NCI-H774 (cell line): ENCODE measurements at places on chromosomes 1 and 21.

GRCh38 chr1:87796471-87796901 is 467.8 kb downstream of the LMO4 start:
- DNase-seq, result no peak

DNA sequence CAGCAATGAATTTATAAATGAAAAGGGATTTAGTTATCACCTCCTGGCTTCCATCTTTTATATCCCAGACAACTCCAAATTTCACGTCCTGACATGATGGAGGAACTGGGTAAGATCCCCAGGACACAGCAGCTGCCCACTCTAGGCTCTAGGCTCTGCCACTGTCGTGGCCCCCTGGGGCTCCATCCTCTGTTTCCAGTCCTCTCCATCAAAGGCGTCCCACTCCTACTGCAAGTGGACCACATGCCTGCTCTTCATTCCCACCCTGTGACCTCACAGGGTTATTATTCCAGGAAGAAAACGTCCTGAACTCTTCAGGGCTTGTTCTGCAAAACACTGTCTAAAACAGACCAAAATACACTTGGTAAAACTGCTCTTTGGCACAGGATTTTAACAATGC is 11.9 kb downstream of the URB1 start:
- DNase-seq, result no peak

GRCh38 chr1:195618287-195618686 is 990.0 kb downstream of the KCNT2 start:
- DNase-seq, result no peak

DNA sequence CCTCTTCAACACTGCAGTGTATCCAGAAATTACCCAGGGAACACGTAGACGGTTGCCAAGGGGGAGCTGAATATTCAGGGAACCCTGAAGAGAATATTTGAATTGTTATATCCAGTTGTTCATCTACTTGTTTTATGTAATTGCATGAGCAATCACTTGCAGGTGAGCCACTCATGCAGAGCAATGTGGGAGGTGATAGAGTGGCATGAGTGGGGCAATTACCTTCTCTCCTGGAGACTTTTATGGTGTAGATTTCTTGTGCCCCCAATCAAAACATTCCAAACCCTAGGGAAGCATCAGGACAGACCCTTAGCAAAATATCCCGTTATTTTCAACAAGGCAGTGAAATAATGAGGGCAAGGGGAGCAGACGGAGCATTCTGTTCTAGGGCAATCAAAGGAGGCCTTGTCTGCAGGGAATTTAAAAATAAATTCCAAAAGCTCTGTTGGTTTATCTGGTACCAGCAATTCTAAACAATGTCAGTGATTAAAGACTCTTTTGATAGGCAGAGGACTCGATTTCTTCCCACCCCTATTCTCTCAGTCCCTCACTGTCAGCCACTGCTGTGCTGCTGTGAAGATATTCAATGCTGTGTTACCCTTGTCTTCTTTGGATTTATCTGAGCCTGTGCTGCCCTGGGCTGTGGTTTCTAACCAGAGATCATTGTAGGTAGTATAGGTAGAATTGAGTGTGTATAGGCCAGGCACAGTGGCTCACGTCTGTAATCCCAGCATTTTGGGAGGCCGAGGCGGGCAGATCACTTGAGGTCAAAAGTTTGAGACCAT is 180.2 kb upstream of the MAP1LC3C start:
- DNase-seq, result no peak

DNA sequence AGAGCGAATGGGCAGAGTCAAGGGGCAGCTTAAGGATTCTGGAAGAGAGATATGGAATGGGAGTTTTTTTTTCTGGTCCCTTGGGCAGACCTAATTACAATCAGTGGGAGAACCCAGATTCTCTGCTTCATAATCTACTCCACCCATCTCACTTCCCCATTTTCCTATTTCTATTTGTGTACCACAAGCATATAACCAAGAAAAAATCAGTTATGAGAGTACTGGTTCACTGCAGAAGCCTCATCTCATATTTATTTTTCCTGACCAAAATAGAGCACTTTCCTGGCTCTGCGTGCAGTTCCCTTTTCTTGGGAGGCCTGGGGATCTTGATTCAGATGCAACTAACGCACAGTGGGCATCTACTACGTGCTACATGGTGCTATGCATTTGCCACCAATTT is 82.2 kb upstream of the SLFNL1 start:
- no peak for DNase-seq

DNA sequence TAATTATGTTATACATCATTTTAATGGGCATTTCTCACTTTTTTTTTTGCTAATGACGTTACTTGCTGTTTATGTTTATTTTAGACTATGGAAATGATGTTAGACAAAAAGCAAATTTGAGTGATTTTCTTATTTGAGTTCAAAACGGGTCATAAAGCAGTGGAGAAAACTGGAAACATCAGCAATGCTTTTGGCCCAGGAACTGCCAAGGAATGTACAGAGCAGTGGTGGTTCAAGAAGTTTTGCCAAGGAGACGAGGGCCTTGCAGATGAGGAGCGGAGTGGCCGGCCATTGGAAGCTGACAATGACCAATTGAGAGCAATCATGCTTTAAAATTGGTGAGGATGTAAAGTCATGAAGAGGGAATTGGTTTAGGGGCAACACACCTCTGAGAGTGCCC is 32.1 kb upstream of the KCNE2 start:
- DNase-seq, result no peak

DNA sequence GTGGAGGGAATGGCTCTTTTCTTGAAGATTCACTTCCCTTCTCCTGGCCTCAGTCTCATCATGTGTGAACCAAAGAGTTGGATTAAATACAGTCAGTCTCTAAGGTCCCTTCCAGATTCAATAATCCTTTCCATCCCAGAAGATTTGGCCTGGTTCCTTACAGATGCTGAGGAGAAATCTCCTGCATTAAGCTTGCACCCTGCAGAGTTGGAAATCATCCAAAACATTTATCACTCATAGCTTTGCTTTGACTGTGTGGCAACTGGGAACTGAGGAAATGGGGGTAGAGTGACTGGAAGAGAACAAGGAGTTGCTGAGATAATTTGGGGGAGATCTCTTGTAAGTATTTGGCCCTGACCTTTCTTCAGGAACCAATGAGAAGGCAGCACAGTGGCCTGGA is 220.5 kb upstream of the SGIP1 start:
- no peak for DNase-seq

DNA sequence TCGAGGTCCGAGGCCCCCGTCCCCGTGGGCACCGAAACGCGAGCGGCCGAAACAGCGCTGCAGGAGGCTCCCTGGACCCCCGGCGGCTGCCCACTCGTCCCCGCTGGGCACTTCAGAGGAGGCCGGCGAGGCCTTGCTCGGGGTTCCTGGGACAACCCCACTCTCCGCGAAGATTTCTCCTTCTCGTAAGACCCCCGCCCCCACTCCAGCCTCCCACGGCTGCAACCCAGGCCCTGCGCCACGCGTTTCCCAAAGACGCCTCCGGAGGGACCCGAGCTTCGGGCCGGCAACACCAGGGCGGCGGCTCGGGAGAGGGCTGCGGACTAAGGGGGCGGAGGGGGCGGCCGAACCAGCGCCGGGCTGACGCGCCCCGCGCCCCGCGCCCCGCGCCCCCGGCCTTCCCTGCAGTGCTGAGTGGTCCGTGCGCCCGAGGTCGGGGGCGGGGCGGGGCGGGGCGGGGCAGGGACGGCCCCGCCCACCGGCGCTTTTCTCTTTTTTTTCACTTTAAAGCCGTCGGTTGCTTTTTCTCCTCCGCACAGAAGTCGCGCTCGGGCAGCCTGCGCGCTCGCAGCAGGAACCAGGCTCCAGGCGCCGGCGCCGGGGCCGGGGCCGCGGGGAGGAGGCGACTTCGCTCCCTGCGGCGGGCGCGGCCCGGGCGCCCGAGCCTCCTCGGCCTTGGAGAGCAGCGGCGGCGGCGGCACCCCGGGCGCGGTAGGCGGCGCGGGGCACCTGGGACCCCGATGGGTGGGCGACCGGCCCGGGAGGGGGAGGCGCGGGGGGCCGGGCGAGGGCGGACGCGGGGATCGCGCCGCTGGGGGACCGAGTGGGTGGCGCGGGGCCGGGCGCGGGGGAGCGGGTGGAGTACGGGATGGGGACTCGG is at the start of gene SPSB1:
TSS of gene SPSB1 (plus strand) at position 534 of the 880 bp plus-strand sequence. CDS start 62,998 bp downstream, outside the sequence.
- peak; percentile 29 for DNase-seq

DNA sequence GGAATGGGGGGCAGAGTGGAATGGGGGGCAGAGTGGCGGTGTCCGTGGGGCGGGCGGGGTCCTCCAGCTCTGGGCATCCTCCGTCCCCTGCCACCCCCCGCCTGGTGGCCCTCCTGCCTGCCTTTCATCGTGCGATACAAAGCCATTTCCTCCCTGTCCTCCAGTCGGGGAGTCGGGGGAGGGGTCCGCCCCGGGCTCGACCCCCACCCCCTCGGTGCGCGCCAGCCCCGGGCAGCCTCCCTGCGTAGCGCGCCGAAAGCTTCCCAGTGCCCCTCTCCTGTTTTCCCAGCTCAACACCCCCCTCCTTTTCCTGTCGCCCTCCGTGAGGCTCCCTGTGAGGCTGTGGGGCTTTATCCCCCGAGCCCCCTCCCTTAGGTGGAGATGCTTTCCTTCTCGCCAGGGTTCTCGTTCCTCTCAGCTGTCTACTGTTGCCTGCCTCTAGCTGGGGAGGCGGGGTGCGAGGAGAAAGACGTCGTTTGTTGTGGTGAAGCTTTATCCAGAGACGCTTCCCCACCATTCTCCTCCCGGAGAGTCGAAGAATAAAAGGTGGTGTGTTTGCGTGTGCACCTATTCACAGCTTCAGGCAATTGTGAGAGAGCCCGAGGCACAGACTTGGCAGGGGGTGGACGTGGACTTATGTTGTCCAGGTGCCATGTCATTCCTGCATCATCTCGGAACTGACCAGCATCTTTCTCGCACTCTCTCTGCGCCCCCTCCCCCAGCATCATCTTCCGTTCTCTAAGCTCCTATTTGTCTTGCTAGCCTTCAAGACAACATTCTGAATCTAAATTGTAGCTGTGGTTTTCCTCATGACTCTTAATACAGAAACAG is 848 bp downstream of the DNM3 start:
- DNase-seq, result no peak

DNA sequence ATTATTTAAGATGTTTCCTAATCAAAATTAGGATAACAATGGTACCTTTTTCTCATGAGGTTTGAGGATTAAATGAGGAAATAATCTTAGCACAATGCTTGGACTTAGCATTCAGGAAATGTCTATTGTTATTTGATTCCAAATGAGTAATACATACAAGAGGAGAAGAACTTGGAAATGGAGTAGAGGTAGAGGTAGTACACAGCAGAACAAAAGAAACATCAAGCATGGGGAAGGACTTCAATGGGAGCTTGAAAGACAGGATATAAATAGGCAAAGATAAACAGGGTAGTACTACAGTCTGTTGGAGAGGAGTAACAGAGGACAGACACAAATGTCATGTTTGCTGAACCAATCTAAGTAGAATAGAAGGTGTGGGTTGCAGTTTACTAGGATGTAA is 59.5 kb upstream of the RGS2 start:
- peak; percentile 49 for DNase-seq

GRCh38 chr21:37165586-37165985 is 92.5 kb downstream of the TTC3 start:
- DNase-seq, result no peak

DNA sequence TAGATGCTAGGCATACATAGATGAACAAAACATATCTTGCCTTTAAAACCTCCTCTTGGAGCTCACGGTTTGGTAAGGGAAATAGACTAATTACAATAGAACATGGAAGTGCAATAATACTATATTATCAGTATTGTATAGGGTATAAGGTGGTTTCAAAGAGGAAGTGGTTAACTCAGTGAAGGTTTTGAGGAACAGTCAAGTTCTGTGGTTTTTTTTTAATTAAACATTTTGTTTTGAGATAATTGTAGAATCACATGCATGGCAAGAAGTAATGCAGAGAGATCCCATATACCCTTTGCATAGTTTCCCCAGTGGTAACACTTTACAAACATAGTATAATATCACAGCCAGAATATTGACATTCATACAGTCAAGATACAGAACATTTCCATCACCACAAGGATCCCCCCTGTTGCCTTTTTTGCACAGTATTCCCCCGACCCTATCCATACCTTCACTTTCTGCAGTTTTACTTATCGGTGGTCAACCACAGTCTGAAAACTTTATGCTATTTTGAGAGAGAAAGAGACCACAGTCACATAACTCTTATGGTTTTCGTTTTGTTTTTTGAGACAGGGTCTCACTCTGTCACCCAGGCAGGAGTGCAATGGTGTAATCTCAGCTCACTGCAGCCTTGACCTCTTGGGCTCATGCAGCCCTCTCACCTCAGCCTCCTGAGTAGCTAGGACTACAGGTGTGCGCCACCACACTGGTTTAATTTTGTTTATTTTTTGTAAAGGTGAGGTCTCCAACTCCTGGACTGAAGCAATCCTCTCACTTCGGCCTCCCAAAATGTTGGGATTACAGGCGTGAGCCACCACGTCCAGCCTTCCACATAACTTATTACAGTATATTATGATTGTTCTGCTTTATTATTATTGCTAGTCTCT is 60.5 kb upstream of the KIAA1614 start:
- DNase-seq, result no peak

DNA sequence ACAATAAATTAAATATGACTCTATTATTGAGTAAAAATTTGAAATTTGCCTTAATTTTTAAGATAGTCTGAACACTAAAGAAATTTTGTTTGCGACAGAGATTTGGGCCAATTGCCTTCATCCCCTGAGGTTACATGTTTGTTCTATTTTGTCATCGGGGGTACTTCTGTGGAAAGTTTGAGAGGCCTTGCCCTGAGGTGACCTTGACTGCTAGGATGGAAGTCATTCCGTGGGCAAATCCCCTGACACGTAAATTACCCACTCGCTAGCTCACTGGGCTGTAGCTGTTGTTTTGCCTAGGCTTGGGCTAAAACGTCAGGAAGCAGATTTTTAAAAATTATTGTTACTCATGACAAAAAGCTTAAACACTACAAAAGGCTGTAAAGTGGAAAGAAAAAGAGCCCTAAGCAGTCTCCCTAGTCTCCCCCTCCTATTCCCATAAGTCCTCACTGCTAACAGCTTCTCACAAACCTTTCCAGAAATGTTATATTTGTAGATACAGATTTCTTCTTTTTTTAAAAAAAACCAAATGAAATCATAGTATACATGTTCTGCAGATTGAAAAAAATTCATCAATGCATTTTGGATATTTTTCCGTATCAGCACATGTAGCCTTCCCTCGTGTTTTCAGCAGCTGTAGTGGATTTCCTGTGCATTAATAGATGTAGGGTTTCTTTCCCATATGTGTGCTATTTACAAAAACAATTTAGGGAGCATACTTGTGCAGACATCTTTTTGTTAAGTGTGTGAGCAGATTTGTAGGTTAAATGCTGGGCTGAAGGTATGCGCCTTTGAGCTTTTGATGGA is 142.7 kb downstream of the MRPS6 start:
- DNase-seq, result no peak

GRCh38 chr1:245179706-245180105 is 24.9 kb downstream of the KIF26B start:
- DNase-seq, result peak; percentile 24

- no peak for DNase-seq
These were observed 60.6 kb upstream of the CASZ1 start for GRCh38 chr1:10856863-10857598.

- DNase-seq, result no peak
These were observed 448 bp downstream of the G0S2 start for GRCh38 chr1:209675565-209676154.

DNA sequence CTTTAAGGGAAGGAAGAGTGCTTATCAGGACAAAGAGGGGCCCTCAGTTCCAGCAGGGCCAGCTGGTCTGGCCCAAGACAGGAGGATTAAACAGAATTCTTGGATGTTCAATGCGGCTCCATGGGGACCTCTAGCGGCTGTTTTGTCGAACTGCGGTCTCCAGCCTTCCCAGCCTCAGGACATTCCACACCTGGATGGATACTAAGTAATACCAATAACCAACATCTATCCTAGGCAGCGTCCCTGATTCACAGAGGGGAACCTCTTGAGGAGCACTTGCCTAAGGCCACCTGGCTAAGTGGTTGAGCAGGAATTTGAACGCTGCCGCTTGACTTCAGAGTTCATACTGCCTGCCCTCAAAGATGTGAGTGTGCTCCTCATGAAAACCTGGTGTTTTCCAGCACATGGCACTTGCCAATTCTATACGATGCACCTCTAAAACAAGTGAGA is 15.5 kb upstream of the CD247 start:
- peak; percentile 51 for DNase-seq
